ENCODE measurements at places on chromosomes 16 and 17.

- DNase-seq, result peak; percentile 88
These were observed 6.1 kb upstream of the MXRA7 start for GRCh38 chr17:76716839-76717215.

DNA sequence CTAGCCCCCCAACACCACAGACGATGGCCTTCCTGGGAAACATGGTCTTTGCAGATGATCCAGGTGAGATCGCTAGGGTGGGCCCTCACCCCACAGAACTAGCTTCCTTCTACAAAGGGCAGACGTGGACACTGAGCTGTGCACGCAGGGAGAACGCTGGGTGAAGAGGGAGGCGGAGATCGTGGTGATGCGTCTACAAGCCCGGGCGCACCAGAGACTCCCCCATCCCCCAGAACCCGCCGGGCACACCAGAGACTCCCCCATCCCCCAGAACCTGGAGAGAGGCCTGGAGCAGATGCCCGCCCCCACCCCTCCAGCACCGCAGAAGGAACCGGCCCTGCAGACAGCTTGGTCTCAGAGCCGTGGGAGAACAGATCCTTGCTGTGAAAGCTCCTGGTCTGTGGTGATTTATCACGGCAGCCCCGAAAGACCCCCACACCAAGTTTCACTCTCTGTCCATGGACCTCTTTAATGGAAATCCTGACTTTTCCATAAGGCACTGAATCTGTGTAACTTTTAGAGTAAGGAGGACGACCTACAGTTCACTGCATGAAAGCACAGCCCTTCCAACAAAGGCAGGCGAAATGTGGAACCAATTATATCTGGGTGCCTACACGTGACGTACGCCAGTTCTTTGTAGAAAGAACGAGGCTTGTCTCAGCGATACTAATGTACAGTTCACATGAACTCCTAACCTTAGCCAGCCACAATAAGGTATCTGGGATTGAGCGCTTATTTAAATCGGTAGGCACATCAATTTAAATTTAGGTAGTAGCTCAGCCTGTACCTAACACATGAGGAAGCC is 88.5 kb downstream of the ANKRD11 start:
- no peak for DNase-seq

DNA sequence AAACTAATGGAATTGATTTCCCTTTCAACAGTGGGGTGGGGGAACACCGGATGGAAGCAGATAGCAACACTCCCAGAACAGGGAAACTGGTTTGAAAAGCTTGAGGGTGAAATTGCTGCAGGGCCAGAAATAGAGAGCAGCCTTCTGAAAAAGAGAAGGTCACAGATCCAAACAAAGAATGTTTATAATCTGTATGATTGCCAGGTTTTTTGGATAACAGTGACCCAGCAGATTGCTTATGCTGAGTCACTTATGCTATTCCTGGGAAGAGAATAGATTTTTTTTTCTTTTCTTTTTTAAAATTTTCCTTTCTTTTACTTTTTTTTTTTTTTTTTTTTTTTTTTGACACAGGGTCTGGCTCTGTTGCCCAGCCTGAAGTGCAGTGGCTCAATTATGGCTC is 641.3 kb downstream of the KCNJ2 start:
- DNase-seq, result no peak

- DNase-seq, result no peak
These were observed 15.4 kb upstream of the HELZ start for GRCh38 chr17:67260170-67260987.

DNA sequence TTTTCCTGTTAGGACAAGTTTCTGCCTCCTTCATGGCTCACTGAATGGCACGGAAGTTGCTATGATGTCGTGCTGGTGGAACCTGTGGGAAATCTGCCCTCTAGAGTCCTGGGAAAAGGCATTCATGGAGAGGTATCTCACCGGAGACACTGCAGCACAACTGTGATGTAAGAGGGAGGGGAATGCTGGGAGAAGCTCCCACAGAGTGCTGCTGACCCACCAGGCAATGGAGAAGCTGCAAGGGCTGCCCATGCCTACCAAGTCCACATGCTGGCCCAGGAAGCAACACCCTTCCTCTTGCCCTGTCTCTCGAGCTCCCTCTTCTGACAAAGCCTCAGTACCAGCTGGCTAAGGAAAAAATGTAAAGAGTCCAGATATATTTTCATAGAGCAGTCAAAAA is 45.2 kb upstream of the SLC5A11 start:
- DNase-seq, result no peak

GRCh38 chr17:9230346-9230745 is 209.0 kb downstream of the NTN1 start:
- no peak for DNase-seq

GRCh38 chr17:75645889-75646637 is 12.8 kb downstream of the SMIM5 start:
- DNase-seq, result no peak

GRCh38 chr16:48635199-48635718 is 25.3 kb upstream of the N4BP1 start:
- no peak for DNase-seq

- no peak for DNase-seq
These were observed 708 bp downstream of the BAIAP2 start for GRCh38 chr17:81035521-81036196.

- peak; percentile 50 for DNase-seq
These were observed 10.2 kb upstream of the MPP2 start for GRCh38 chr17:43917348-43918025.

DNA sequence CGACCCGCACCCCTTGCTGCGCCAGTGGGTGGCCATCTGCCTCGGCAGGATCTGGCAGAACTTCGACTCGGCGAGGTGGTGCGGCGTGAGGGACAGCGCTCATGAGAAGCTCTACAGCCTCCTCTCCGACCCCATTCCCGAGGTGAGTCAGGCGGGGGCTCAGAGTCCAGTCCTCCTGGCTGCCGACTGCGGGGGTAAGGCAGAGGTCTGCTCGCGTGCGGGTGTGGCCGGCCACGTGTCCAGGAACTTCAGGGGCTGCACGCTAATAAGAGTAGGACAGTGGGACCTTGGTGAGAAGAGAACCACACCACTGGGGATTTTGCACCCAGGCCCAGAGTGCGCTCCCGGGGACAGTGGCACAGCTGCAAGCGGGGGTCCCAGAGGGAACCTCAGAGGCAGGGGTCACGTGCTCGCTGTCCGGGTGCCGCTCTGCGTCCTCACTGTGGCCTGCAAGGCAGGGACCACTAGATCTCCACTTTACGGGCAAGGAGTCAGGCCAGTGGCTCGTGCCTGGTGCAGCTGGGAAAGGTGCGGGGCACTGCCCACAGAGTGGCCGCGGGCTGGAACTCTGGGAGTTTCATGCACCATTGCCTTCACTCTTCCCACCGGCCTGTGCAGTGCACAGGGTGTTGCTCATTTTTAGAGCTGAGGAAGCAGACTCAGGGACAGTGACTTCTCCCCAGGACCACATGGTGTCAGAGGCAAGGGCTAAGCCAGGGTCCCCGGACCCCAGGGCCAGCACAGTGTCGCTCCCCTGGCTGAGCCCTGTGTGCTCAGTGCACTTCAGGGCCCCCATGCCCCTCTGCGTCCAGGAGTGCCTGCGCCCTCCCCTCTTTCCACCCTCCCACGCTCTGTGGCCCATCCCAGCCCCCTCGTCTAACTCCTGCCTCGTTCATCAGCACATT is 107.6 kb upstream of the CHMP6 start:
- no peak for DNase-seq

GRCh38 chr17:28700830-28701492 is 10.7 kb downstream of the PROCA1 start:
- DNase-seq, result no peak

DNA sequence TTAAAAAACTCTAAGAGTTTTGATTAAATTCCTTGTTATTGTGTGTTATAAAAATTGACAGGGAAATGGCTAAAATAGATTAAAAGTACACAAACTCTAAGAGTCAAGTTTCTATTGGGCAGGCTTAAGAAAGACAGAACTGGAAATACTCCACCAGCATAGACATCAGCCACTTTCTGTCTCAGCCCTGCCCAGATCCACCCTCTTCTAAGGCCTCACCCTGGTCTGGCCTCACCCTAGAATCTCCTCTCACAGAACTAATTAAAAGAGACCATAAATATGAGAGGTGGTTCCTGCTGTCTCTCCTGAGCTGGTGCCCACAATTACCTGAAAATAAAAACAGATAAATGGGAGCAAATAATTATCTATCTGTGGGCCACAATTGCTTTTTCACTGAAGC is 1951.0 kb downstream of the TP53TG3F start:
- DNase-seq, result no peak

GRCh38 chr16:57720142-57720575 is 15.4 kb upstream of the KATNB1 start:
- peak; percentile 72 for DNase-seq

- no peak for DNase-seq
These were observed 4.8 kb downstream of the TOP2A start for GRCh38 chr17:40412880-40413279.

- no peak for DNase-seq
These were observed 61.4 kb upstream of the PLCG2 start for GRCh38 chr16:81717662-81718189.

- DNase-seq, result no peak
These were observed 64.4 kb upstream of the RASL10B start for GRCh38 chr17:35666967-35667532.

GRCh38 chr17:68771867-68772515 is 170.8 kb upstream of the FAM20A start:
- peak; percentile 48 for DNase-seq

- DNase-seq, result no peak
These were observed 1.3 kb downstream of the SMPD3 start for GRCh38 chr16:68446681-68447652.

GRCh38 chr17:73785958-73786743 is 141.9 kb upstream of the SDK2 start:
- no peak for DNase-seq

- peak; percentile 82 for DNase-seq
These were observed 1.8 kb upstream of the UBTF start for GRCh38 chr17:44221084-44221861.

- no peak for DNase-seq
These were observed 30.7 kb upstream of the GOSR2 start for GRCh38 chr17:46892192-46892703.

- DNase-seq, result no peak
These were observed 45.4 kb upstream of the TMEM132E start for GRCh38 chr17:34533806-34534527.

GRCh38 chr17:59121901-59122480 is 15.3 kb upstream of the TRIM37 start:
- DNase-seq, result no peak

- no peak for DNase-seq
These were observed 10.8 kb downstream of the TBC1D26 start for GRCh38 chr17:15742921-15743320.

DNA sequence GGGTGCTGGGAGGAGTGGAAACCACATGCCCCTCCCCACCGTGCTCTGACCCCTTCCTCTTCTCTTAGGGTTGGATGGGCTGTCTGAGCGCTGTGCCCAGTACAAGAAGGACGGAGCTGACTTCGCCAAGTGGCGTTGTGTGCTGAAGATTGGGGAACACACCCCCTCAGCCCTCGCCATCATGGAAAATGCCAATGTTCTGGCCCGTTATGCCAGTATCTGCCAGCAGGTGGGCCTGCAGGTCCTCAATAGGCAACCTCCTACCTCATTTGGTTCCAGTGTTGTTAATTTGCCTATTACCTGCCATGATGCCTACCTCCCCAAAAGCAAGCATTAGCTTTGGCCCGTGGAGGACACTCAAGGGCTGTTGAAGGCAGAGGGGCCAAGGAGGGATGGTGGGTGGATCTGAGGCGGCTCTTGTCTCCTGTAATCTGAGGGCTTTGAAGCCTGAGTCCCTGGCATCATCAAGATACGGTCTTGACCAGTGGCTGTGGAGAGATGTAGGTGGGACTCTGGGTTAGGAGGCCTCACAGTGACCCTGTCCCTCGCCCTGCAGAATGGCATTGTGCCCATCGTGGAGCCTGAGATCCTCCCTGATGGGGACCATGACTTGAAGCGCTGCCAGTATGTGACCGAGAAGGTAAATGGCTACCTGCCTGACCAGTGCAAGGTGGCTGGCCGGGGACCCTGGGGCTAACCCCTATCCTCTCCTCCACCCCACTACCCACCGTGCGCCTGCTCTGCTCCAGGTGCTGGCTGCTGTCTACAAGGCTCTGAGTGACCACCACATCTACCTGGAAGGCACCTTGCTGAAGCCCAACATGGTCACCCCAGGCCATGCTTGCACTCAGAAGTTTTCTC is 3.4 kb downstream of the ALDOA start:
- DNase-seq, result no peak

- DNase-seq, result no peak
These were observed 15.2 kb downstream of the RDM1 start for GRCh38 chr17:35915153-35915964.

- no peak for DNase-seq
These were observed 12.4 kb downstream of the WSB1 start for GRCh38 chr17:27306276-27306835.

GRCh38 chr16:2370721-2371120 is 30.2 kb upstream of the ABCA3 start:
- no peak for DNase-seq

DNA sequence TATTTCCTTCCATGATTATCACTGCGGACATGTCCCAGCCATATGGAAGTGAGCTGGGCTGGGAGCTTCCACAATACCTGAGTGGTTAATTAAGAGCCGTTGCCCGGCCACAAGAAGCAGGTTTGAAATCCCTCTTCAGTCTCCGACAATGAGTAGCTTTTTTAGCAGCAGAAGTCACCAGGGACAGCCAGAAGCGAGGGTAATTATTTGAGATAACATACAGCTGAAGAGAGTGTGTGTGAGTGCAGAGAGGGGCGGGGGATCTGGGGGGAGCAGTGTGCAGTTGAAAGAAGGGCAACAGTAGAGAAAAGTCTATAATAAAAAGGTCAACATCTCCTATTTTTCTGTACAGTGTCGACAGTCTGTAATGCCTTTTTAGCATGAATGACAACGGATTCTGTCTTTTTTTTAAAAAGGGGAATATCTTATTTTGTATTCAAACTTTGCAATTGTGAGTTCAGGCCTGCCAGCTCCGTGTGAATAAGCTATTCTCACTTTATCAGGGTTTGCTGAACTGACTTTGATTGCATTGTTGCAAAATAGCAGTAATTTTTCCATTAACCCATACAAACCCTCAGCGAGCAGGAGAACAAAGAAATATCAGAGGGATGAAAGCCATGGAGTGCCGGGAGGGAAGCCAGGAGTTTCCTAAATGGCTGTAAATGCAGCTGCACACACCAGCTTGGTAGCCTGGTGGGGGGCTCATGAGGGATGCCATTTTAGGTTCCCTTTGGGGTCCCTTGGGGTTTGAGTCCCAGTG is 220.3 kb upstream of the IRX3 start:
- DNase-seq, result no peak
